T-cell (primary cell): ENCODE measurements at places on chromosomes 16 and 17.

DNA sequence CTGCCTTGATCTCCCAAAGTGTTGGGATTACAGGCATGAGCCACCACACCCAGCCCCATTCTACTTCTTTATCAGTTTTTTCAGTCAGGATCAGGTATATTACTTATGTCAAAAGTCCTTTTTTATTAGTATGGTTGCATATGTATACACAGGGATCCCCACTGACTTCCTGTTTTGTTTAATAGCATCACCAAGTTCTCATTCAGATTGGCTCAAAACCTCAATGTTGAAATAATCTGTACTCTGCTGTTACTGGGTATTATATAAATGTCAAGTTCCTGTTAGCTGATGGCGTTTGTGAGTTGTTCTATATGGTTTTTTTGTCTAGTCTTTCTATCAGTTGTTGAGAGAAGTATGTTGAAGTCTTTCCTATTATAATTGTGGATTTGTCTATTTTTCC, 168.5 kb downstream of the BCAS3 start:
- DNase-seq: no peak

DNA sequence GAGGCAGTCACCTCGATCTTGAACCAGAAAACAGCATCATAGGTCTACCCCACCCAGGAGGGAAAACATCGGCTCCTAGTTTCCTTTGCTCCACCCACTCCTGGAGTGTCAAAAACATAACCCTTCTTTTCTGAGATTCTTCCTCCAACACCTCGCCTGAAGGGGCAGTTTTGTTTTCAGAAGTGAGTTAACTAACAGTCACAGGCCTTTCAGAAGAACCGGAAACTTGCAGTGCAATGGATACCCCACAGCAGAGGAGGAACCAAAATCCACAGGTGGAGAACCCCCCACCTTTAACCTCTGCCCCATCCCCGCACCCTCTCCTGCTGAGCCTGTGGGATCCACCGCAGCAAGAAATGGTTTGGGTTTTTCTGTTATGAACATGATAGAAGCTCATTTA, 7.8 kb upstream of the TEX2 start:
- DNase-seq: no peak

GRCh38 chr17:82012640-82013295, 9.9 kb downstream of the CENPX start:
- no peak for DNase-seq

GRCh38 chr16:4869147-4869805, 22.0 kb downstream of the UBN1 start:
- DNase-seq: no peak

- peak; percentile 90 for DNase-seq
Measured at GRCh38 chr16:67109407-67110135, at the start of gene PHAF1. Gene PHAF1 (plus strand): TSS chr16:67109941. CDS start chr16:67110176, 235 bp downstream.

GRCh38 chr16:49748322-49748721, 107.6 kb downstream of the ZNF423 start:
- no peak for DNase-seq

GRCh38 chr17:21530311-21530710, 154.2 kb downstream of the KCNJ12 start:
- no peak for DNase-seq

- DNase-seq: no peak
Measured at GRCh38 chr17:12046786-12047185, 26.1 kb downstream of the MAP2K4 start.

GRCh38 chr16:68359398-68360191, 48.8 kb downstream of the PRMT7 start:
- DNase-seq: no peak

DNA sequence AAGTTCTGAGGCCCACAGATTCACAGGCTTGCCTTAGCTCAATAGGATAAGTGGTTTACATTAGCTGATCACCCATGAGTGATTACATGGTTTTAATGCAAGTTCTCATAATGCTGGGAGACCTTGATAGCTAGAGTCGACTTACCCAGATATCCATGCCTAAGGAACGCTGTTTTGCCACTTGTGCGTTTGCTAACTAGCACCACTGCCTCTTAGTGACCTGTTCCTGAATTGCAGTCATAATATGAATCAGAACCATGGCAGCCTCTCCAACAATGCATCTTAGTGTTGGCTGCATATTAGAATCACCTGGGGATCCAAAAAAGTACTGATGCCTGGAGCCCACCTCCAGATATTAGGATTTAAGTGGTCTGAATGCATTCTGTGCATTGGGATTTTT, 251.1 kb upstream of the CDH5 start:
- DNase-seq: no peak

- DNase-seq: no peak
Measured at GRCh38 chr16:85459529-85460251, 153.4 kb upstream of the GSE1 start.

DNA sequence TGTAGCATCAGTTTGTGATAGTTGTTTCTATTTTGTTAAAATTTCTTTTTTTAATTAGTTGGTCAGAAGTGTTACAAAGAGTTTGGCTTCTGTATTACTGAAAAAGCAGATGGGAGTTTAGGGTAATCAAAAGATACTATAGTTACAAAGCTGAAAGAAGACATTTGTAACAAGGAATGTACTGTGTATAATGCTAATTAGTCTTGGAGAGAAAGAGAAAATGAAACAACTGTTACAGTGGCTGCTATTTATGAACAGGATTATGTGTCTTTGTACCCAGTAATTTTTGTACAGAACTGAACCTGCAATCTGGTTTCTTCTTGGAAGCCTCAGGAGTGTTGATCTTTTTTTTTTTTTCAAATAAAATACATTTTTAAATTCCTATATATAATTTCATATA, 14.3 kb downstream of the GDPD1 start:
- DNase-seq: no peak

DNA sequence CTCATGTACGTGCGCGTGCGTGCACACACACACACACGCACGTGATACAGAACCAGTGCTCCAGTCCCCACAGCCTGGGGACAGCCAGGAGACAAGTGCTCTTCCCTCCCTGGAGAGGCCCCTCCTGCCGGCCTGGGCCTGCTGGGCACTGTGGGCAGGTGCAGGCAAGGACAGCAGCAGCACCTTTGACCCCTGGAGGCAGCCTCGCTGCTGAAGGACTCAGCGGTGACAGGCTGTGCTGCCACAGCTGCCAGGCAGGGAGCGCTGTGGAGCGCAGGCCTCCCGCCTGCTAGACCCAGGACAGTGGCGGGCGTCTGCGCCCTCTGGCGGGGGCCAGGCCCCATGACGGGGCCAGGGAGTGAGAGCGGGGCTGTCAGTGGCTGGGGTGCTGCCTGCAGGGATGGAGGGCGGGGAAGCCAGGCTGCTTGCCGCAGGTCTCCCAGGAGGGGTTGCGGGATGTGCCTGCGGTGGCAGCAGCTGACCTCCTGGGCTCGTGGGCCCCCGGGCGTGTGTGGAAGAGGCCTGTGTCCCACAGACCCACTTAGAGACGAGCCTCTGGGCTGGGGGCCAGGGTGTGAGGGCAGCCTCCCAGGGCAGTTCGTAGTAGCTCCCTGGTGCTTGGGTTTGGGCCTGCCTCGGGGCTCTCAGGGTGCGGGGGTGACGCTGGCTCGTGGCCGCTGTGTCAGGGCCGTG, 63.5 kb upstream of the PVALEF start:
- peak; percentile 83 for DNase-seq

DNA sequence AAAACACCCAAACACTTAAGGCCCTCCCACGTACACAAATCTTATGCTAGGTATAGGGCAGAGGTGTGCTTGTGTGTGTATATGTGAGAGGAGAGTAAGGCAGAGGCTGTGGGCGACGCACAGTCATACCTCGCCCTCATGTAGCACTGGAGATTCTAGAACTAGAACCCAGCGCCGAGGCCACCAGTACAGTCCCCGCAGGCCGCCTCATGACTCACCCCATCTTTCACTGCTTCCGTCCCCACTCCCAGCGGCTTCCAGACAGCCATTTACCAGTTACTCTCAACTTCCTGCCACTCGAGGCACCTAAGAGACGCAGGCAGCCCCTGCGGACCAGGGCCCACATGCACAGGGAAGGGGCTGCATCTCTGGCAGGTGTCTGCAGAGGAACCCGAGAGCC, 23.2 kb upstream of the CYTH1 start:
- peak; percentile 76 for DNase-seq

- DNase-seq: peak; percentile 53
Measured at GRCh38 chr16:23060458-23061320, 88.6 kb downstream of the USP31 start.

GRCh38 chr17:50956750-50957523, 90.8 kb upstream of the TOB1 start:
- DNase-seq: peak; percentile 48

GRCh38 chr16:23682181-23682580, 3.5 kb downstream of the PLK1 start:
- no peak for DNase-seq

GRCh38 chr17:13563866-13564265, 37.9 kb downstream of the HS3ST3A1 start:
- DNase-seq: no peak

DNA sequence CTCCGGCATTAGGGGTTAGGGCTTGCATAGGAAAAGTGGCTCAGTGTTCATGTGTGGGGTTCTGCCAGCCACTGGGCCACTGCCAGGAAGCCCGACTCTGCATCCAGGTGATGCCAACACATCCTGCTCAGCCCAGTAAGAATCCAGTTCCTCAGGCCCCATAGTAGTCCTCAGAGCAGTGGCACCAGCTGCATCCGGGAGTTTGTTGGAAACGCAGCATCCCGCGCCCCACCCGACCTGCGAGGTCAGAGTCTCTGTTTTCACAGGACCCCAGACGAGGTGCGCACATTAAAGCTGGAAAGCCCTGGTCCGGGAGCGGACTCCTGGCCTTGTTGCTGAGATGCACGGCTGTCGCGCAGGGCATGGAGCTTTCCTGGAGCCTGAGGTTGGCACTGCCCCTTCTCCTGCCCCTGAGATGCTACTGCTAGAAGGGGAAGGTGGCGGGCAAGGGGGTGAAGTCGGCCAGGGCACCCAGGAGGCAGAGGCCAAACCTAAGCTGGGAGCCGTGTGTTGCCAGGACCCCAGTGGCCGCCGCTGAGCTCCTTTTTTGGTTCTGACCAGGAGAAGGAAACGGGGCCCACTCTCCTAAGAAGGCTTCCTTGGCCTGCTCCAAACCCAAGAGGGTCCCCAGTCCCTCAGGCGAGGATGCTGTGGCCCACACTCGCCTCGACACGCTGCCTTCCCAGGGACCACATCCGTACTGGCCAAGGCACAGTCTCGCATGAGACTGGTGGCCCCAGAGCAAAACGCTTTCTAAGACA, 44.4 kb downstream of the NOS2 start:
- DNase-seq: no peak

DNA sequence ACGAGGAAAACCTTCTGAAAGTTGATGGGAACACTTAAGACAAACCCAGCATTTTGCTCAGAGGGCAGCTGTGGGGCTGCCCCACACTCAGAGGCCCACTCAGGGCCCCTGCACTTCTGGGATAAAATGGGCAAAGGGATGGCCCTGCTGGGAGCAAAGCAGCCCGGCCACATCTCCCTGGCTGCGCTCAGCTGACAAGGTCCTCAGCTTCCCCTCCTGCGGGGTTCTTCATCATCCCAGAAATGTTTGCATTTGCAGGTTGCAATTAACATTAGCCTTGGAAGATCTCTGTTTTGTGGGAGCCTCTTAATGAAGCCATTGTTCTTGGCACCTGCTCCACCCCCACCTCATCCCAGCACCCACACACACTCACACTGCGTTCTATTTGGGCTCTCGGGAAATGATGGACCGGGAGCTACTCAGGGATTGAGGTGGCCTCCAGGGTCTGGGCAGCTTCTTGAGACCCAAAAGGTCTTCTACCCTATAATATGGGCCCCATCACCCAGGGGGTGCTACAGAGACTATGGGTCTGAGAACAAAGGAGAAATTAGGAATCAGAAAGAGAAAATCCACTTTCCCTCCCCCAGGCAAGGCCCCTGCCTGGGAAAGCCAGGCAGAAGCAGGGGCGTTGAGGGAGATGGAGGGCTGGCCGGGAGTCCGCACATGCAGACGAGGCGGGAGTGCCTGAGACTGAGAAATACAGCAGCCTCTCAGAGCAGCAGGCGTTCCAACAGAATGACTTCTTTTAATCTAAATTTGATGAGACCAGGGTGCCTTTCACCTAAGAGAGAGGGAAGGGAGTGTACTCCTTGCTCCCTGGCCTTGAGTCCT, 53.7 kb upstream of the RPL38 start:
- DNase-seq: no peak

DNA sequence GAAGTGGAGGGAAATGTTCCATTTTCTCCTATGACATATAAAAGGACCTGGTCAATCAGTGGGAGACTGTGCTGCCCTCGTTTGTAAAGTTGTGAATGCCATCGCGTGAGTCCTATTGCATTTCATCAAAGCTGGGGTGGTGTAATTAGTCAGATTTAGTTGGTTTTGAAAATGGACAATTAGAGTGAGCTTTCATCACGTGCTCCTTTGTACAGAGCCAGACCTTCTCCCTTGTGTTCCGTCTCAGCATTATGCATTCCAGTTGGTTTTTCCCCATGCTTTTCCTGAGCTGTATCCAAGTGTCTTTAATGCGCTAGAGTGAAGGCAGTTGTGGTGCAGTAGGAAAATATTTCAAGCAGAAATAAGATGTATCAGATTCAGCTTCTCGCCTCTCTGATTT, 10.4 kb downstream of the SEC14L1 start:
- no peak for DNase-seq

GRCh38 chr16:11207646-11208045, 48.4 kb downstream of the SOCS1 start:
- no peak for DNase-seq

DNA sequence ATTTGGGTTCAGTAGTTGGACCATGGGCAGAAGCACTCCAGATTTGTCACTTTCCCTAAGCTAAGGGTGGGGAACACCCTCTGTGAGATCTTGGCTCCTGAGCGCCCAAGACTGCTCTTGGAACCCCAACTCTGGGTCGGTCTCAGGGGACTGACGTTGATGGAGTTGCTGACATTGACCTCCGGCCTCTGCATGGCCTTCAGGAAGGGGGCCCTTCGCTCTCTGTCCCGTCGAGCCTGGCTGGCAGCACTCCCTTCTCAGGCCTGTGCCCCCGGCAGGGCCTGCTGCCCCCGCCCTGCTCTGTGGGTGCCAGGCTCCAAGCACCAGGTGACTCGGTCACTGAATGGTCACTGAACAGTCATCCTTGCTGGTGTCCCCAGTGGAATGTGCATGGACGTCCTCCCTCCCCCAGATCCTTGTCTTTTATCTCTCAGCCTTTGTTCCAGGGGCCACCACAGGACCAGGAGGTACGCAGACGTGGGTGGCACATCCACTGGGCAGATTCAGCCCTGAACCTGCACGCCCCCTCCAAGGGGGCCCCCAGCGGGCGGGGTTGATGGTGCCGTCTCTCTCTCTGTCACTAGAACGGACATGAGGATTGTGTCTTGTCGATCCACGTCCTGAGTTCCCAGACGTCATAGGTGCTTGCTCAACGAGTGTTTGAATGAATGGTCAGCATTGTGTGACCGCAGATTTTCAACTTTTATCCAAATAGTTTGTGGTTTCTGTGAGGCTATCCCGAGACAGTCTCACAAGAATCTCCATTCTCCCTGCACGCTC, 314.5 kb downstream of the SEC14L1 start:
- no peak for DNase-seq

DNA sequence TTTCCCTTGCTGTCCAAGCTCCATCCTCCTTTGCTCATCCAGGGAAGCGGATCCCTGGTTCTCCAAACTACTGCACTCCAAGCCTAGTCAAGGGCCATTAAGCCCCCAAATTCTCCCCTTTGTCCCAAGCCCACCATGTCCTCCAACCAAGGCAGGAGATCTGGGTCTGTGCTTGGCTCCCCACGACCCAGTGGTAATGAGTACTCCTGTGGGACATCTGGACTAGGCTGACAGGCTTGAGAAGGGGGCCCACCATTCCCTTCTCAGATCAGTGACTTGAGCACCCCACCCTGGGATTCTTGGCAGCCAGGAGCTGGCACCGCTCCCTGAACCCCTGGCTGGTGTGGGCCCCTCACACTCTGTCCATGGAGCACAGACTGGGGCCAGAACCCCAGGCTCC, 17.1 kb downstream of the OSBPL7 start:
- DNase-seq: no peak

- DNase-seq: no peak
Measured at GRCh38 chr16:85527767-85528297, 85.3 kb upstream of the GSE1 start.
